GM12864 (cell line): ENCODE measurements at places on chromosomes 3 and 15.

DNA sequence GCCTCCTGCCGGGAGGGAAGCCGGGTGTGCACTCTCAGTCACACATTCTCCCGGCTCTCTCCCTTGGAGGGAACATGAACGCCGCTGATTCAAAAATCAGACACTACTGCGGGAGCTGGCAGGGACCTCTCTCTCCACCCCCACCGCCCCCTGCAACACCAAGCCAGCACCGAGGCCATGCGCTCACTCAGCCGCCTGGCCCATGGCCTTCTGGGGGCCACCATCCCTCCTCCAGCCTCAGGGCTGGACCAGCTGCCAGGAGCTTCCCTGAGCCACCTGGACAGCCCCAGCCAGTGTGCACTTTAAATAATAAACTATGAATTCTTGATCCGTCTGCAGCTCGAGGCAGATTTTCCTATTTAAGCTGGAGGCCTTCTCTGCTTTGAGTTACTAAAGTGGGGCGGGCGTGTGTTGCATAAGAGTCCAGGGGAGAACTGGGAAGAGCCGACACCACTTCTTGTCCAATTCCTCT, 30.6 kb downstream of the ADAMTS17 start:
- DNase-seq = no peak

DNA sequence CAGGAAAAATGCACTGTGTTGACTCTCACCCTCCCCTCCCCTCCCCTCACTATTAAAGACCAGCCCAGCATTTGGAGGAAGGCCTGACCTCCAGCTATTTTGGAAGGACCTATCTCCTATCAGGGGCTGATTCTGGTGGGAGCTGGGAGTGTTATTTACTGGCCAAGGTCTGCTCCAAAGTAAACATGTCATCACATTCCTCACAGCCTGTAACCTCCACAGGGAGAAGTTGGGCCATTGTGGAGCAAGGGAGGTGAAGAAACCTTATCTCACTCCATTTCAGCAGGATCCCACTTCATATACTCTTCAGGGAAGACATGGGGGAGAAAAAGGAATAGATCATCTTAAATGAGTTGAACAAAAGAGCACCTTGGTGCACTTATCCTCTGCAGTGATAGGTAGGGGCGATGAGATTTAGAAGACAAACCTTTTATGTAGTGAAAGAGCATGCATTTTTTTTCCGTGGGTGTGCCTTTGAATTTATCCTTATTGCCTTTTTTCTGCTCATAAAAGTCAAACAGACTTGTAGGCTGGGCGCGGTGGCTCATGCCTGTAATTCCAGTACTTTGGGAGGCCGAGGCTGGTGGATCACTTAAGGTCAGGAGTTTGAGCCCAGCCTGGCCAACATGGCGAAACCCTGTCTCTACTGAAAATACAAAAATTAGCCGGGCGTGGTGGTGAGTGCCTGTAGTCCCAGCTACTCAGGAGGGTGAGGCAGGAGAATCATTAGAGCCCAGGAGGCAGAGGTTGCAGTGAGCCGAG, 15.6 kb upstream of the FLNB start:
- no peak for DNase-seq

DNA sequence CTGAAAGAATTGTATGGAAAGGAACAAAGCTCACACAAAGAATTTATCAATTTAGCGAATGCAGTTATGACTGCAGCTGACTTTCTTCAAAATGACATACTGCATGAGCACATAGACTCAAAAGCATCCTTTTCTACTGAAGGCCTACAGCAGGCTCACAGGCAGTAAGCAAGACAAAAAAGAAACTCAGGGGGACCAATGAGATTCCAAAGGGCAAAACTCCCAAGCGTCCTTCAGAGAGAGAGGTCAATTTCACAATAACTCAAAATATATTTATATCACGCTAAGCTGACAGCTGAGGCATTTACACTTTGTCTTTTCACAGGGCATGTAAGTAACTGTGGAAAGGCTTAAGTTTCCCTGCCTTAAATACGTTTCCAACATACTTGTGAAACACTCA, 427.9 kb upstream of the RASGRP1 start:
- no peak for DNase-seq

- no peak for DNase-seq
Measured at GRCh38 chr3:9783954-9784353, 8.3 kb downstream of the TADA3 start.
